Psoas muscle (tissue), 8 donors: ENCODE measurements at places on chromosomes 3 and 15. TPM values are rescaled to one million over a fixed set of nuclear protein-coding genes. Genes with fewer than 3 reads are reported as not detected.

Gene PIERCE2
- polyA plus RNA-seq = 15.0 TPM

Gene MESP2
- 0.20 TPM for polyA plus RNA-seq

Gene MBD4
- polyA plus RNA-seq = 17.9 TPM

Gene SLITRK3
- polyA plus RNA-seq = 0.03 TPM

Gene ITIH3
- polyA plus RNA-seq = 0.29 TPM

Gene NOX5
- 0.03 TPM for polyA plus RNA-seq

Gene GASK1A
- polyA plus RNA-seq = 0.62 TPM

Gene ACVR2B
- 0.94 TPM for polyA plus RNA-seq

Gene EIF4G1
- polyA plus RNA-seq = 787 TPM

Gene ARPIN
- polyA plus RNA-seq = 3.5 TPM

Gene WDR6
- polyA plus RNA-seq = 49.5 TPM

Gene B2M
- polyA plus RNA-seq = 729 TPM

Gene CRABP1
- 0.05 TPM for polyA plus RNA-seq

Gene HAUS2
- 17.3 TPM for polyA plus RNA-seq

Gene OSBPL10
- 1.2 TPM for polyA plus RNA-seq

Gene CLSTN2
- polyA plus RNA-seq = 0.77 TPM

Gene STRC
- not detected for polyA plus RNA-seq

Gene CCR9
- 0.03 TPM for polyA plus RNA-seq

Gene WNT7A
- polyA plus RNA-seq = not detected
